H7 (cell line): ENCODE measurements at places on chromosomes 12 and 14.
A peak's percentile ranks its signal among the peaks of the same experiment; 100 is the strongest.

DNA sequence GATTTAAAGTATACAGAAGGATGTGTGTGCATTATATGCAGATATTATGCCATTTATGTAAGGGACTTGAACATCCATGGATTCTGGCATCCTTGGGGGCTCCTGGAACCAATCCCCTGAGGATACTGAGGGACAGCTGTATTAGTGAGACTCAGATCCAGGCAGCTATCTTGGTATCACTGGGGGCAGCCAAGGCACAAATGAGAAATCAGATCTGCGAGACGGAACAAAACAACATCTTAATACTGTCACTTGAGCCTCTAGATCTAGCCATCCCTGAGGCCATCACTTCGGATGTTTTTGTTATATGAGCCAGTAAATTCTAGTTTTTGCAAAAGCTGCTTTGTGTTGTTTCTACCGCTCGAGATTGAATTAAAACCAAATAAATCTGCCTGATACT, 175.1 kb upstream of the SFSWAP start:
- DNase-seq, result no peak

DNA sequence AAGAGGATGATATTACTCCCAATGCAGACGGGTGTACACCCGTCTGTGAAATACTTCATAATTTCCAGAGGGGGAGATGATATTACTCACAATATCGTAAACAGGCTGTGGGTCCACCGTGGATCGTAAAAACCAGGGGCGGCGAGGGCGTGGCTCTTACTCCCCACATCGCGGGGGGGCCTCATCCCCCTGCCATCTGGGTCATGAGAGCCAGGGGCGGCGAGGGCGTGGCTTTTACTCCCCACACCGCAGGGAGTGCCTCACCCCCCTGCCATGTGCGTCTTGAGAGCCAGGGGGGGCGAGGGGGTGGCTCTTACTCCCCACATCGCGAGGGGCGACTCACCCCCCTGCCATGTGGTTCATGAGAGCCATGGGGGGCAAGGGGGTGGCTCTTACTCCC, 86.2 kb upstream of the GNG2 start:
- DNase-seq, result no peak

DNA sequence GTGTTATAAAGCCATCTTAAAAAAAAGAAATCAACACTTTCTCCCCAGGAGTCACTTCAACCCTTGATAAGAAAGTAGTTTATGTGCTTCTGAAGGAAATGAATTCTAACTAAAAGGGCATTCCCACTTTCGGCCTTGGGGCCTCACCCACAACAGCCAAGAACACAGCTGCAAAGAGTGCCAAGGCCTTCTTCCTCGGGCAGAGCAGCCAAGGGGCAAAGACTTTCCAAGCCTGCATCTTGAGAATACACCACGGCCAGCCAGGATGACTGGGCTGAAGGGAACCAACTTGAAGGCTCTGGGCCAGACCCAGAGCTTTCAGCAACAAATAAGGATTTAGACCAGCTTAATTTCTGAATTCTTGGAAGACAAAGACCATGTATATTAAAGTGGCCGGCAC, 60.4 kb upstream of the FOXN3 start:
- DNase-seq, result no peak

GRCh38 chr12:3442397-3442796, 48.6 kb upstream of the PRMT8 start:
- no peak for DNase-seq

DNA sequence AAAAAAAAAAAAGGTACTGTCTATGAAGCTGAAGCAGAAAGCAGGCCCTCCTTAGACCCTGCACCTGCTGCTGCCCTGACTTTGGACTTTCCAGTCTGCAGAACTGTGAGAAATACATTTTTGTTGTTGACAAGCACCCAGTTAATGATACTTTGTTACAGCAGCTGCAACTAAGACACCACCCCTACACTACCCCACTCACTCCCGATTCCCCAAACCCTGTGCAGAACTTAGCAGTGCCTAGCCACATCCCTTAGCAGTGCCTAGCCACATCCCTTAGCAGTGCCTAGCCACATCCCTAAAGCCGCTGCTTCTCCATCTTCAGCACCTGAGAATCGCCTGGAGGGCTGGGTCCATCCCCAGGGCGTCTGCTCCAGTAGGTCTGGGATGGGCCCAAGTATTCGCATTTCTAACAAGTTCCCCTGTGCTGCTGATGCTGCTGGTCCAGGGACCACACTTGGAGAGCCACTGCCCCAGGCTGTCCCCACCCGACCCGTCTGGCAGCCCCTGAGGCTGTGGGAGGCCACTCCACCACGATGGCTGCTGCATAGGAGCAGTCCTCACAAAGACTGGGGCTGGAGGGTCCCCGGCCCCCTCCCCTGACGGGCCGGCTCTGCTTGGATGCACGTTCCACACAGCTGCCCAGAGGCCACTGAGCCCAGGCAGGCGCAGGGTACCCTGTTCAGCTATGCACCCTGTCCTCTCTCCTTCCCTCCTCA, 10.8 kb upstream of the PPP1R13B start:
- DNase-seq, result peak; percentile 59

GRCh38 chr12:5138256-5138655, 94.6 kb downstream of the KCNA5 start:
- no peak for DNase-seq

DNA sequence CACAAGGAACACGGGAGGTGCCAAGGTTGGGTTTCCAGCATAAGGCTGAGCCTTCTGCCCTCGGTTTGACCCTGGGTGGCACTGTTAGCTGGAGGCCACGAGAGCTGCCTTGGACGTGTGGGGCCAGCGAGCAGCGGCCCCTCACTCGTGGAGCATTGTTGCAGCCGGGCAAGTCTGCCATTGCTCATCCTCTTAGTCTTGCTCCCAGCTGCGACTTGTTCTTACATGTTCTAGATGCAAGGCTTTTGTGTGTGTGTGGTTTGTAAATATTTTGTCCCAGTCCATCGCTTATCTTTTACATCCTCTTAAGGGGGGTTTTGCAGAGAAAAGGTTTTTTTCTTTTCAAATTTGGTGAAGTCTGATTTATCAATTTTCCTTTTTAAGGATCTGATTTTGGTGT, 21.1 kb upstream of the C1S start:
- no peak for DNase-seq

DNA sequence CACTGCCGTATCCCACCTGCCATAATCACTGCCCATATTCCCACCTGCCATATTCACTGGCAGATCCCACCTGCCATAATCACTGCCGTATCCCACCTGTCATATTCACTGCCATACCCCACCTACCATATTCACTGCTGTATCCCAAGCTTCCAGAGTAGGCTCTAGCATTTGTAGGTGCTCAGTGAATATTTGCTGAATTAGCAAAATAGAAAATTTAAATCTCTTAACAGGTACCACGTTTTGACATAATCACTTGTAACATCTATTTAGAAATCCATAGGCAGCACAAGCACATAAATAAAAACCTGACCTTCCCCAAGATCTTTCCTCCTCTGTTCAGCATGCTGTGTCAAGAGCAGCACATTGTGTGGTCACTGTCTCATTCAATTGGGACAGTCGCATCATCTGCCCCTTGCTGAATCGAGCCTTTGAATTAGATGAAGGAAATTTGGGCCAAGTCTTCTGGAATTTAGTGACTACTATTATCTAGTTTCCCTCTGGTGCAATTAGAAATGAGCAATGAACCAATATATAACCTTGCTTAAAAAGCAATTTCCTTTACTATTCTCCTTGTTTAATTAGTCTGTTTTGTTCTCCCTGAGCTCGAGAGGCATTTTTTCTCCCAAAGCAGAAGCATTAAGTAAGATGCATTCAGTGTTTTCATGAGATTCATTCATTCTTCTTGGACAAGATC, 144.9 kb upstream of the FGD4 start:
- DNase-seq, result no peak

- no peak for DNase-seq
Observed at GRCh38 chr12:100643246-100643645, 69.8 kb downstream of the GAS2L3 start.

DNA sequence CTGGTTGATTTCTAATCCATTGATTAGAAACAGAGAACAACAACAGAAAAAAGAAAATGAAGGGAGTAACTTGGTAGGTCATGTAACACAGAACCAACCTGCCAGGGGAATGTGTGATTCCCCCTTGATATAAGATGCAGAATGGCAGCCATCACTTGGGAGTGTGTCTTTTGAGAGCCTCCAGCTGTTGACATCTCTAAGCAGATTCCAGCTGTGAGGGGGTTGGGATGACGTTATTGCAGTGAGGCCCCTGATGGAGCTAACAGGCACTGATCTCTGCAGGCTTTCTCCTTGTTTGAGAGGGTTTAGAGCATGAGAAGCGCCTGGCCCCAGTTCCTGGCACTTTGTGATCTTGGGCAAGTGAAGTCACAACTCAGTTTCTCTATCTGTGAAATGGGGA, 124.9 kb downstream of the PELI2 start:
- DNase-seq, result no peak

DNA sequence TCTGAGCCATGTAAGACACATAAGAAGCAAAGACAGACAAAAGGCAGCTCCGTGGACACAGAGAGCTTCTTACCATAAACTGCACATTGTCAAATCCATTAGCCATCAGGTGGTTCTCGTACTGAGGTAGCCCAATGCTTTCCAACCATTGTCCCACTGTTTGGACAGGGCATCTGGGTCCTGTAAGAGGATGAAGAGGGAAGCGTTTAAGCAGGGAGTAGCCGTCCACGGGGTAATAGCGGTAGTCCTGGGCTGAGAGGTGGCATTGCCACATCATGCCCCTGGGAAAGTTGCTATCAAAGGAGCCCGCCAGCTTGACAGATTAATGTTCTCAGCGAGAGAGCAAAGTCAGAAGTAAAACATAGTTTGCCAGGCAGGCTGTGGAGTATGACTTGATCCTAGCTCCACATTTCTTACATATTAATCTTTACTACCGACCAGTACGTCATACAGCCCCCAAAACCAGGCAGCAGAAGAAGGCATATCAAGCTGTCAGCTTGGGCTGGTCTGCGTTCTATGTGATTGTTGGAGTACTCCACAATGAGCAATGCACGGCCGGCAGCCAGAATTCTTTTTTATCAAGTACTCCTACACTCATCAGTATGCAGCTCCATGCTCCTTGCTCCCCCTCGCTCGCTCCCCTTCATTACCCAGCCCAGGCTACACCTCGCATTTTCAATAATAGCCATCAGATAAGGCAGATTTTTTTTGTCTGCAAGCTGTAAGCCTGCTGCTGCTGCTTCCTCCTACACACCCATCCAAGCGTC, 493.2 kb upstream of the GARIN6 start:
- no peak for DNase-seq

- DNase-seq, result no peak
Observed at GRCh38 chr14:91406982-91407381, 10.6 kb downstream of the CCDC88C start.

DNA sequence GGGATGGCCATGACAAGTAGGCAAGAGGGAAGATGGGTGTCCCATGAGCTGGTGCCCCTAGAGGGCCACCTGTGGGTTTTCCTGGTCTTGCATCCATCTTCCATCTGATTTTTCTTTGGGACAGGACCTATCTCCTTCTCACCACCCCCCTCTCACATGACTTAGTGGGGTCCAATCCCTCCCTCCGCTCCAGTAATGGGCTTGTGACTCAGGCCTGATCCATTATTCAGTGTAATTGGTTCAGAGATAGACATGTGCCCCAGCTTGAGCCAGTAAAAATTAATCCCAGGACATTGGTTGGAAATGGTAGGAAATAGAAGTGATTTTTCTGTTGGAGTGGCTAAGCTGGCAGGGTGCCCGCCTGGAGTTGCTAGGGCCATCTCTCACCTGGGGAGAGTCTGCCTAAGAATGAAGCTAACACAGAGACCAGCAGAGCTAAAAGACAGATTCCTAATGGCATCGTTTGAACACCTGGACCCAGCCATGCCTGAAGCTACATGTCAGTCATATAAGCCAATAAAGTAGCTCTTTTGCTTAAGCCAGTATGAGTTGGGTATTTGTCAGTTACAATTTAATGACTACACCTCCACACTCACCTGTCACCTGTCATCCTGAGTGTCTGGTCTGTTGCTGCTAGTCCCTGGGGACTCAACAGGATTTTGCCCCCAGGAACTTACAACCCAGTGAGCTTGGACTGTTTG, 14.7 kb downstream of the RASAL1 start:
- no peak for DNase-seq

- peak; percentile 55 for DNase-seq
Observed at GRCh38 chr14:69154779-69155178, 1.9 kb upstream of the DCAF5 start.

GRCh38 chr14:88004506-88005036, 364 bp upstream of the GPR65 start:
- DNase-seq, result no peak

DNA sequence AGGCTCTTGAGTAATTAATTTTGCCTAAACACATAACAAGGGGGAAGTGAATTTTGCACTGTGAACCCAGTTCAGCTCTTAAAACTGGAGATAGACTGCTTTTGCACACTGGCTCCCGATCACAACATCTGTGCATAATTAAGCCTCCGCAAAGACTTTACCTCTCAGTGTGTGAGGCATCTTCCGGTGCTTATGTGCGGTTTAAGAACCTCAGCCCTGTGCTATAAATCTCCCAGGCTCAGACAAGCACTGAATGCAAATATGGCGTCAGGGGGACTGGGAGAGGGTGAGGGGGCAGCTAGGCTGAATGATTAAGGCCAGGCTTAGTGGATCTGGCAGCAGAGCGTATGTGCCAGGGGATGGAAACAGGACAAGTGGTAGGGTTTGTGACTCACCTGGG, 103.3 kb downstream of the ADCK1 start:
- no peak for DNase-seq

GRCh38 chr12:124143726-124144125, 151.2 kb upstream of the RFLNA start:
- DNase-seq, result no peak

DNA sequence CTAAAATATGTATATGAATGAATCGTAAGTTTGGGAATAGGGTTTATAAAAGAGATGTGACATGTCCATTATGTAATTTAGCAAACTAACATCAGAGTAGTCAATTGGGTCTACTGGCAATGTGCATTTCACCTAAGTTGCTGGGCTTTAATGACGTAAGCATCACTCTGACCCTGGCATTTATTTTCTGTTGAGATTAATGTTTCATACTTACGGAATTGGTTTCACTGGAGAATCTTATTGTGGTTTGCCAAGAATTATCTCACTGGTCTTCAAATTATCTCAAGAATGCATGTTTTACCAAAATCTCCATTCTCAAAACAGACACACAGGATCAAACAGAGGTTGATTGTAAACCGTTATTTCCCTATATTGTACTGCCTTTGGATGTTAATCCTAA, 437.1 kb downstream of the NPAS3 start:
- DNase-seq, result no peak

GRCh38 chr12:15777355-15778012, 11.7 kb downstream of the EPS8 start:
- no peak for DNase-seq
